Spleen (tissue), 13 donors: ENCODE measurements at places on chromosomes 5 and 9. TPM values are rescaled to one million over a fixed set of nuclear protein-coding genes. Genes with fewer than 3 reads are reported as not detected.

GABRA1 gene
- total RNA-seq = not detected

PDGFRB gene
- 130 TPM for total RNA-seq

PDCD1LG2 gene
- total RNA-seq = 12.0 TPM

SLC34A3 gene
- not detected for total RNA-seq

CDH9 gene
- total RNA-seq = not detected

OGN gene
- not detected for total RNA-seq

GCNT4 gene
- total RNA-seq = 2.8 TPM

OXCT1 gene
- total RNA-seq = 11.0 TPM

TESK1 gene
- total RNA-seq = 46.6 TPM

CTXN3 gene
- total RNA-seq = not detected

SH3TC2 gene
- total RNA-seq = 2.2 TPM

CCDC183 gene
- total RNA-seq = 1.6 TPM

PROB1 gene
- total RNA-seq = 1.1 TPM

C5orf52 gene
- total RNA-seq = not detected

IRX1 gene
- not detected for total RNA-seq

ENHO gene
- 0.46 TPM for total RNA-seq

CERCAM gene
- total RNA-seq = 16.9 TPM

SLC25A25 gene
- total RNA-seq = 35.6 TPM
